Activated CD4-positive, alpha-beta T cell treated with anti-CD3 and anti-CD28 coated beads, Interleukin-2, amount 50 U/mL, for 48 hours (primary cell): ENCODE measurements at places on chromosomes 4 and X.

DNA sequence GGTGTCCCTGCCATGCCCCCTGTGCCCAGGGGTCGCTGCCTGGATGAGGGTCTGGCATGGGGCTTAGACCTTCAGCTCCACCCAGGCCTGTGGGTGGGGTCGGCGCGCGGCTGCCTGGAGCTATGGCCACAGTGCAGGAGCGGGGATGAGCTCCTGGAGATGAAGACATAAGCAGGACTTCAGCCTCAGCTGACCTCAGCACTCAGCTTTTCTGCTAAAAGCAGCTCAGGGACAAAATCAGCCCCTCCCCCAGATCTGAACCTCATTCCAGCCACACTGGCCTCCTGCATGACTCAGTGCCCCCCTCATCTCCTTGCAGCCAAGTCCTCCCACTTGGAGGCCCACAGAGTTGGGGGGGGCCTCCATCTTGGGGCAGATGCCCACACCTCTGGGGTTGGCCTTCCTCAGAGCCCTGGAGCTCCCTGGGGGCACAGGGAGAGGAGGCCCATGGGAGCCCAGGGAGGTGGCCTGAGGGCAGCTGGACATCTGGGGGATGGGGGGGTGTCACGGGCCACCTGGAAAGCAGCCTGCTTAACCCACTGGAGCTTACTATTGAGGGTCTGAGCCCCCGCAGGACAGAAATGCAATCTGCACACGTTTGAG lies 19.4 kb upstream of the CPLX1 start:
- no peak for DNase-seq

- DNase-seq, result no peak
Measured at GRCh38 chr4:109125084-109125483, 177.4 kb downstream of the COL25A1 start.

DNA sequence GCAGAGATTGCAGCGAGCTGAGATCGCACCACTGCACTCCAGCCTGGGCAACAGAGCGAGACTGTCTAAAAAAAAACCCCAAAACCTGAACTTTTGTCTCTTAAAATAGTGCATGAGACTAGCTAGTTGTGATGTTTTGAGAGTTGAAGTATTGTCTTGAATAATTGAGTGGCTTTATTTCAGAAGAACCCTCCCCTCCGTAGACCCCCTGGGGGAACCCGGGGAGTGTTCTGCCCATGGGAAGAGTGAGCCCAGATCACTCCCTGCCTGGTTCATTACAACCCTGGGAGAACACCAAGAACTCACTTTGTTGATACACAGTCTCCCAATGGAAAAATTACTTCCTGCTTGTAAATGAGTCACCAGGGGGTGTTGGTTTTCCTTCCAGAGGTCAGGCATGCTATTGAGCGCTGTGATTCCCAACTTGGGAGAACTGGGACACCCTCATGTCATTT lies 65.3 kb upstream of the SHISA3 start:
- DNase-seq, result no peak

- no peak for DNase-seq
Measured at GRCh38 chr4:76640353-76640910, 205.4 kb downstream of the SHROOM3 start.

- no peak for DNase-seq
Measured at GRCh38 chrX:133706890-133707289, 278.5 kb downstream of the GPC3 start.

DNA sequence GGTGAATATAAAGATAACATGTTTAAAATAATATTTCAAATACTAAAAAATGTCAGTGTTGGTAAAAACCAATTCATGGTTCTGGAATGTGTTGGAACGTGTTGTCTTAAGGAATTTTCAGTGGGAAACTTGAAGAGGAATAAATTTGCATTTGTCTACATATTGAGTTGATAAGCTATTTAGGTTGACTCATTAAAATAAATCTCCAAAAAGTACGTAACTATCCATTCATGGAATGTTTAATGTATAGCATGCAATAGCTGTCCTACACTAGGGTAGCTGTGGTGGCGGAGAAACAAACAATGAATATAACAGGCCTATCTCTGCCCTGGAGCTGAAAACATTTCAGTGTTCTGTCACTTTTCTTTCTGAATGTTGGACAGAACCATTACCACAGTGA lies 20.3 kb downstream of the SHISA3 start:
- no peak for DNase-seq

GRCh38 chr4:119679251-119679650 lies 50.6 kb upstream of the PDE5A start:
- DNase-seq, result no peak

- DNase-seq, result peak; percentile 7
Measured at GRCh38 chrX:53356186-53356585, 66.3 kb downstream of the SMC1A start.

DNA sequence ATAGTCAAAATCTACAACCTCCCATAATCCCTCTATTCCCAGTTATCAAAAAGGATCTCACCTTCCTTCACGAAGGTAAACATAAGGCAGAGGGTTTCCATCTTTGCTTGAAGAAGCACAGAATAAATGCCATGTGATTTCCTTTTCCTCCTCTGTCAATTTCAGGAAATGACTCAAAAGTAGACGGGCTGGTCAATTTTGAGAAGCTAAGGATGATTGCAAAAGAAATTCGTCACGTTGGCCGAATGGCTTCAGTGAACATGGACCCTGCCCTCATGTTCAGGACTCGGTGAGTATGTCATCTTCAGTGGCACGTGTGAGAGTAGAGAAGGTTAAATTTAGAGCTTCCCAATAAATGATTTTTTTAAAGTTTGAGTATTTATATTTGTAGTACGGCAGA lies 240.2 kb downstream of the RAPGEF2 start:
- DNase-seq, result no peak
